ENCODE measurements at places on chromosomes 2 and 18.

DNA sequence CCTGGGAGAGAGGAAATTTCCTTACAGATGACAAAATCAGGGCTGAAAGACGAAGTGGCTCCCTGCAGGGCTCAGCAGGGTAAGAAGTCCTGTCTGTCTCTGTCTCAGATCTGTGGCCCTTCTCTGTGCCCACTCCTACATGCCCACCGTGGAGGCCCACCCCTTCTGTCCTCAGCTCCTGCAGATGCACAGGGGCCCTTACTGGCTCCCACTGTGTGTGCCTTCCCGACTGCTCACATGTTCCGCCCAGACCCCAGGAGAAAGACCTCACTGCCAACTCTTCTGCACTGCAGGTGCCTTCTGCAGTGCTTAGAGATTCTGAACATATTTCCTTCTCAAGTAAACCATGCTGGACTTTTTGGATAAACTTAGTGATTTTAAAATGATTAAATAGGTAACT, 1.9 kb upstream of the KCNS3 start:
- DNase-seq, result no peak

GRCh38 chr18:32048507-32049091, 30.0 kb downstream of the RNF125 start:
- DNase-seq, result no peak

DNA sequence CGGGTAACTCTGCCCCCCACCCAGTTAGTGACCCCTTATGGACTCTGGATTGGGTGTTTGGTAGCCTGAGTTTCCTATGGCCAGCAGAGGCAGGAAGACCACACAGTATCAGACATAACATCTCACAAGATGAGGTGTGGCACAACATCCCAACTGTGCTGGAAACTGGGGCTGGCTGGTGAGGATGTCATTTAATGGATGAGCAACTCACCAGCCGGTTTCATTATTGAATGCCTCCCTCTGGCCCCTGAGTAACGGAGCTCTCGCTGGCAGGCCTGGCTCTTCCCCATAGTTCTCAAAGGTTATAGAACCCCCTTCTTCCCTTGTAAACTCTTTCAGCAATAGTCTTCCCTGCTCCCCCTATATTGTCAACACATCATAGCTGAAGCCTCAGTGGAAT, 195.0 kb downstream of the BCL11A start:
- no peak for DNase-seq

GRCh38 chr18:24669015-24669414, 208.6 kb downstream of the HRH4 start:
- DNase-seq, result no peak

DNA sequence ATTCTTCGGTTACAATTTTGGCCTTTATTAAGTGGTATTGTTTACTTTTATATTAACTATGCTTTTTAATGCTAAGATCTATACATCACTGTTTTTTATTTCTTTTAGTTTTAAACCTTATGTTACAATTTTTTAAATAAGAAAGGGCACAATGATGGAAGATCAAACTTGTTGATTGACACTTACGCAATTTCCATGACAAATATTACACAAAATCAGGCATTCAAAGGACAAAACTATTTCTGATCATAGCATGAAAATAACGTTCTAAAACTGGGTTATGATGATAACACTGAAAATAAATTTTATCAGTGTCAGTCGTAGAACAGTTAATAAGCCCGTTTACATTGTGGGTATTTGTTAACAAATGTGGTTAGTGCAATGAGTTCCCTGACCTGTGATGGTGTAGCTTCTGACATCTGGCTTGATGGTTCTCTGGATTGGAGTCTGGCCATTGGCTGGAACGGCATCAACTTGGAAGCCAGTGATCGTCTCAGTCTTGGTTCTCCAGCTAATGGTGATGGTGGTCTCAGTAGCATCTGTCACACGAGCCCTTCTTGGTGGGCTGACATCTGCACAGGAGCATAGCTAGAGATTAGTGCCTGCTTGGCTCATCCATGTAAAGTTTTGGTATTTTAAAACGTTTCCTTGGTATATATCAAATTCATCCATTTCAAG, 59.6 kb downstream of the FN1 start:
- no peak for DNase-seq

DNA sequence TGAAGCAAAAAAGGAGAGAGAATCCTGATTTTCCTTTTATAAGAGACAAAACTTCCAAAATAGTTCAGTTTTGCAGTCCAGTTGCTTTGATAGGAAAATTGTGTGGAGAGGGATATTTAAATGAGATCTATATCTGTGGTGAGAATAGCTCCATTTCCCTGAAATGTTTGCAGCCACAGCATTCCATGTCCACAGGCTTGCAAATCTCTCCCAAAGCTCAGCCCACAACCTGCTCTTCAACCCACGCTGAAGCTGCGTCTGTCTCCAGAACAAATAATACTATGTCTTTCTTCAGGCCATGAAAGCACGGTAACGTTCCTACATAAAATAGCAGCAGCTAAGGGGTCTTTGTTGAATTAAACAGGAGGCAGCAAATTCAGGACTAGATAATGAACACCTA, 31.8 kb downstream of the TMEM17 start:
- DNase-seq, result no peak

GRCh38 chr2:109238580-109238979, 109.6 kb downstream of the SH3RF3 start:
- DNase-seq, result no peak

- DNase-seq, result no peak
Observed at GRCh38 chr18:14959550-14959949, 211.6 kb downstream of the ANKRD30B start.

GRCh38 chr2:166044853-166045483, 82.9 kb downstream of the SCN1A start:
- DNase-seq, result no peak

DNA sequence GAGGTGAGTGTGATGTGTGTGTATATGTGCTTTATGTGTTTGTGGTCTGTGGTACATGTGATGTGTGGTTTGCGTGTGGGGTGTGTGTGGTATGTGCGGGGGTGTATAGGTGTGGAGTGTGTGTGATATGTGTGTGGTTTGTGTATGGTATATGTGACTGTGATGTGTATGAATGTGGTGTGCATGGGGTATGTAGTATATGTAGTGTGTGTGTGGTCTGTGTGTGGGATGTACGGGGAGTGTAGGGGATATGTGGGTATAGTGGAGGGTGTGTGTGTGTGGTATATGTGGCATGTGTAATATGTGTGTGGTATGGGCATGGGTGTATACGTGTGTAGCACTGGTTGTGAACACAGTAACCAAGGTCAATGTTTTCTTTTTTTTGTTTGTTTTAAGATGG, 87.4 kb downstream of the ZNF385B start:
- DNase-seq, result no peak

DNA sequence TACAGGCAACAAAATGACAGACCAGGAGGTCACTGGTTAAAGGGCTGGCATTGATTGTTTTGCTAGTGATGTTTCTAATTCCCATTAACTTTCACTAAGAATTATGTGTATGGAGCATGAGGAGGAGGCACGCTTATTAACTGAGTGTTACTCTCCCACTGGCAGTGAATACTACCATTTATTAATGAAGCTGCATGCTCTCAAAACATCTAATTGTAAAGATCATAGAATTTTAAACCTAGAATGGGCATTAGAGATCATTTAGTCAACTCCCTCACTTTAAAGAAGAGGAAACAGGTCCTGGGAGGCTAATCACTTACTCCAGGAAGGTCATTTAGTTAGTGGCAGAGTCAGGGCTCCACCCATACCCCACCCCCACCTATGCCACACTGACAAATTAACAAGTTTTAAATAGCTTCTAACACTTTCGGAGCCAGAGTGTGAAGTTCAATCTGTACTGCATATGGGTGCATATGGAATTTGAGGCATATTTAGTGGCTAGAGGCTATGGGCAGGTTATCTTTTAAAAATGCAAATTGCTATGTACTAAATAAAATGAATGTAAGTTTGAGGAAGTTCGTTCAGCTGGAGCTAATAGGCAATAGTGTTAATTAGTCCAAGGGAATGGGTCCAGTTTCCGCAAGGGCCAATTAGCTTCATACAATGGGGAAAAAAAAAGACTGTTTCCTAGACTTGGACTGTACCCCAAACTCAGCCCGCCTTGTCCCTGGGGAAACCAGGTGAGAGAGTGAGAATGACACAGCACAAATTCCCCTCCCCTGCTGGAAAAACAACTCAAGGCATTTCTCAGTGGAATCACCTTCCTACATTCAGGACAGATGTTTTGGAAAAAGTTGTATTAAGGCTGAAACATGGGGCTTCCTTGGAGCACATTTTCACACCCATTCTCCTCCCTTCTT, 178.8 kb downstream of the ICOS start:
- DNase-seq, result no peak

GRCh38 chr2:12131975-12132374, 385.5 kb downstream of the LPIN1 start:
- no peak for DNase-seq

- no peak for DNase-seq
Observed at GRCh38 chr2:26471289-26471688, 6.6 kb downstream of the OTOF start.

DNA sequence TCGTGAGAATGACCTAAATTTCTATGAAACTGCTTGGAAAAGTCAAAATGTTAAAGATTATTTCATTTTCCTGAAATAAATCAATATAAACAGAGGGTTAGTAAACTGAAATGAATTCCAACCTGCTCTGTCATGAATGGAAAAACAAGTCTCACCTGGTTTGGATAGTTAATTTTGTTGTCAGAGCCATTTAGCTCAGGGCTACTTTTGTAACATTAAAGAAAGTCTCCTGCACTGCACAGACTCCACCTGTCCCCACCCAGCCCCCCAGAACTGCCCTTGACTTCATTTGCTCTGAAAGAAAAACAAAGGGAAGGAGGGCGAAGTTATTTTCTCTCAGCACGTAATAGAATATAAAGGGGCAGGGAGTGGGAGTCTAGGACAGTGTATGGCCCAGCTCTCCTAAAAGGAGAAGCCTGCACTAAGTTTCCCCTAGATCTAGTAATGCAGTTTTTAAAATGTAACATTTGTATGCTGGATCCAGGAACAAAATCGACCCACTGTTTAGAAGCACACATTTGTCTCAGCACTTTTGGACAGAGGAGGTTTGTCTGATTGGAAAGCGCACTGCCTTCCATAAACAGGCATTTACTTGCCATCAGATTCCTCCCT, 54.2 kb upstream of the ACSL3 start:
- no peak for DNase-seq

- no peak for DNase-seq
Observed at GRCh38 chr2:224085246-224085645, 46.2 kb upstream of the SERPINE2 start.

- no peak for DNase-seq
Observed at GRCh38 chr18:76518123-76518859, 23.2 kb upstream of the ZNF516 start.

DNA sequence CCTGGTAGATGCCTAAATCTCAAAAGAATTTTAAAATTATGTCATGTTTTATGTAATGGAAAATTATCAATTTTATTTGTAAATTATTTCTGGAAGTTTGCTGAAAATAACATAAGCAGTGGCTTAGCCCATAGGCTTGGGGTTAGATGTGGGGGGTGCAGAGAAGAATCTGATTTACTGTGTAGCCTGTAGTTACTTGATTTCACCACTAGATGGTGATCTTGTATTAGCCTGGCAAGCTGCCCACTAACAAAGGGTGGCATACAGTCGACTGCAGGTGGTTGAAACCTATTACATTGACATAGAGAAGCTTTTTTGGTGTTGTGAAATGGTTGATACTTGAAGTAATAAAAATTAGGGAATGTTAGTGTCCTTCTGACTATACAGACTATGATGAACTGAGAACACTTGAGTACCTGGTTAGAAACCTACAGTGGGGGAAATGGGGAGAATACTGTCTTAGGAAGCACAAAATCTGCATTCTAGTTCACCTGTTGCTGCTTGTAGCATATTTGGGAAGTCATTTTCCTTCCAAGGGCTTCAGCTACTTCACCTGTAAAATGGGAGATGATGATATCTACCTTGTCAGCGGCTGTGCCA, 191.0 kb upstream of the LHCGR start:
- no peak for DNase-seq

GRCh38 chr2:122451040-122451439, 695.6 kb downstream of the TSN start:
- no peak for DNase-seq

DNA sequence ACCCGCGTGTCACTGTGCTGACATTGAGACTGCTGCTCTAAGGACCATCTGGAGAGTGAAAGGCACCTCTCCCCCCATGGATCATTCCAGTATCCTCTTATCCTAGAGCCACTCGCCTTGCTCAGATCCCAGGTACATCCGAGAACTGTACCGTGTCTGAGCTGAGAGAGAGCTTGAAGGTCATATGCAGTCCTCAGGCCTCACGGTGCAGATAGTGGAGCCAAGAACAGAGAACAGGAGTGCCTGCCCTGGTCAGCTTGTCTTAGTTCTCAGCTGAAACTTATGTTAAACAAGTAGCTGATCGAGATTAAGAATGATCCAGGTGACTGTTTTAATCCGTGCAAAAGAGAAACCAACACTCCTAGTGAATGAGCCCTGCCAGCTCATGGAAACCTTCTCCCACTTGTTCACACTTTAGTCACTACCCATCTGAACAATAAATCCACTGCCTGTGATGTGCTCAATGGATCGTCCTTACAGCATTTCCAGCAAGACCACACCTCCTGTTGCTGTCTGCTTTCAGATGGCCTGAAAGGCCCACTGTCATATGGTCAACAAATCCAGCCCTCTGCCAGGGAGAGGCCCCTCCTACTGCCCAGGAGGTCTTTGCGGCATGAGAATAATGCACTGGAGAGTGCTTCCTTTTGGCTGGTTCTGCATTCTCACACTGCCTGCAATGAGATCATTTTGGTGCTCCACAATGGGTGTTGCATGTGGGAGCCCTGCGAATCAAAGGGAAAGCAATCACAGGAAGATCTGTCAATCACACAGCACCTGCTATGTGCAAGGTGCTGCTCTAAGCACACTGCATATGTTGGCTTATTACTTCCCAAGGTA, 43.7 kb upstream of the APCDD1 start:
- DNase-seq, result no peak

DNA sequence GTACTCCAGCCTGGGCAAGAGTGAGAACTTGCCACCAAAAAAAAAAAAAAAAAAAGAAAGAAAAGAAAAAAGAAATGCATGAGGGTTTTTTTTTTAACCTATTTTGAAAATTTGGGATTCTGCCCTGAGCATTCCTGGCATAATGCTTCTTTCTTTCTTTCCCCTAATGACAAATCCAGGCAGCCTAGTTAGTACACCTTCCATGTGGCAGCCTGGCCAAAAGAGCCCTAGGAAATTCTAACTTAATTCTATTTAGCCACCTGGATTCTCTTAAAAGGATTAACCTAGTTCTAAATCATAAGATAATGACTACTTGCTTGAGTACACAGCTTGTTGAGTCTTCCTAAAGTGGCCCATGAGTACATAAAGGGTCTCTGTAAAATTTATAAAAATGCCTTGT, 160.1 kb downstream of the THADA start:
- DNase-seq, result no peak

- DNase-seq, result no peak
Observed at GRCh38 chr2:208982831-208983230, 441.0 kb upstream of the MAP2 start.
